Activated T-cell treated with anti-CD3 and anti-CD28 coated beads for 1 hour (primary cell): ENCODE measurements at places on chromosomes 6 and 20.

- no peak for DNase-seq
Measured at GRCh38 chr6:27494987-27495385, 22.1 kb upstream of the ZNF184 start.

GRCh38 chr6:119171088-119171841 is 92.8 kb upstream of the FAM184A start:
- no peak for DNase-seq

DNA sequence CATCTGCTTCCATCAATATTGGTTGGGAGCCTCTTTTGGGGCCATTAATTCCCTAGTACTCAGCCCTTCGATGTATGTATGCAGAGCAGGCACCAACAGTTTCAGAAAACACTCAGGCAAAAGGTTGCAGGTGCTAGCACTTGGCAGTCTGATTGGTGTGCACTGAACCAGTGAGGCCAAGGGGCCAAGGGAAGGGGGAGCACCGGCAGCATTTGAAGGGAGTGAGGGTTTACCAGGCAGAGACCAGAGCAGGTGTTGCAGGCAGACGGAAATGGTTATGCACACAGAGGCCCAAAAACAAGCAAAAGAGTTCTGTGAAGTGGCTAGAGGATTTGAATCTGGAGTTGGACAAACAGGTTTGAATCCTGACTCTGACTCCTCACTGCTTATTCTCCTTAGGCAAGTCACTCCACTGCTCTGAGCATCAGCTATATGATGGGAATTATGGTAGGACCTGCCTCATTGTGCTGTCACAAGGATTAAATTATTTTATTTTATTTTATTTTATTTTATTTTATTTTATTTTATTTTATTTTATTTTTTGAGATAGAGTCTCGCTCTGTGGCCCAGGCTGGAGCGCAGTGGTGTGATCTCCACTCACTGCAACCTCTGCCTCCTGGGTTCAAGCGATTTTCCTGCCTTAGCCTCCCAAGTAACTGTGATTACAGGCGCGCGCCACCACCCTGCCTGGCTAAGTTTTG is 58.1 kb upstream of the SHLD1 start:
- no peak for DNase-seq

GRCh38 chr6:108983151-108983550 is 111.5 kb downstream of the SESN1 start:
- DNase-seq = no peak

DNA sequence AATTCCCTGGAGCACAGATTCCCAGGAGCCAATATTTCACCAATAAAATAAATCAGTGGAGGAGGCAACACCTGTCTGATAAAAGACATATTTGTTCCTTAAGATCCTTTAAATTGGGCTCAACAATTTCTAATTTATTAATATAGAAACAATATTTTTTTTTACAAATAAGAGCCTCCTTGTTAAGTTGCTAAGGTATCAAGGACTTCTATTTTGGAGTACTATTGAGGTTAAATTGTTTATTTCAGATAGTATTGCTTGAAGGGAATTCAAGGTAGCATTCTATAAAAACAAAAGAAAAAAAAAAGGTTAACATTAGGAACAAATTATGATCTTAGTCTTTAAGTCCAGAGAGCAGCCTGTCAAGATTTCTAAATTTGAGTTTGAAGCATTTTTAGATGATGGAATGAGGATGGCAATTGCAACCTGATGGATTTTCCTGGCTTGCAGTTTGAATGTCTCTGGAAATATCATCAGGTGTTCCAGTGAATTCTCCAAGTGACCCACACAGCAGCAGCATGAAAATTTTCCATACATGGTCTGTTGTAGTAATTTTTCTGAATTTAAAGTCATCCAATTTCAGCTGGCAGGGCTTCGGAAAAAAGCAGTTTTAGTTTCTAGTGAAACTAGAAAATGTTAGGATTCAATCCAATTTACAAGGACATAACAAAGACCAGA is 19.3 kb upstream of the NCR2 start:
- no peak for DNase-seq

GRCh38 chr6:45688180-45688579 is 310.4 kb upstream of the SUPT3H start:
- DNase-seq = no peak

DNA sequence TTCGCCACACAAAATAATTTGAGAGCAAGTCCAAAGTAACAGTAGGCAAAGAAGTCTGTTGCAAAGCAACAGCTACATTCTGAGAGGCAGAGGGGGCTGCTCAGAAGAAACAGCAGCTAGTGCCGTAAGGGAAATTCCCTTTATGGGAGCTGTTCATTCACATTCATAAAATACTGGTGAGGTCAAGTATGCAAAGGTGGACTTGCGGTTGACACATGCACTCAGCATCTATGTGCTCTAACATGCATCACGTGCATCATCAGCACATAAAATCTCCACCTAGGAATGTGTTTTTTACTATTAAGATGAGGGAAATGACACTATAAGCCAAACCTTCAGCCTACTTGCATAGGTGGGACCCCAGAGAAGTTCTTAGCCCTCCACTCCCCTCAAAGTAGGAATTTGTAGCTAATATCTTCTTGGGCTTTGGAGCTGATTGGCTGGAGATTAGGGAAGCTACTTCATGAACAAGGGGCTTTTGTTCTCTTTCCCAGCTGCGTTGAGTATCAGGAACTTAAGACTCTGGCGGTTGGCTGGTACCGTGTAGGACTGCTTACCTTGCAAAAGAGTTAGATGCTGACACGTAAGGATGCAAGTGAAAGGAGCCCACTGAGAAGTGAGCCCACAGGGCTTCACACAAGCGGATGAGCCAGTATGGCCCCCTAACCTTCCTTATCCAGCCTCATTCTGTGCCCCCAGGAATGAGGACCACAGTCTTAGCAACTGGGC is 12.4 kb downstream of the CST3 start:
- no peak for DNase-seq

GRCh38 chr20:5827098-5827853 is 77.1 kb downstream of the SHLD1 start:
- DNase-seq = no peak

DNA sequence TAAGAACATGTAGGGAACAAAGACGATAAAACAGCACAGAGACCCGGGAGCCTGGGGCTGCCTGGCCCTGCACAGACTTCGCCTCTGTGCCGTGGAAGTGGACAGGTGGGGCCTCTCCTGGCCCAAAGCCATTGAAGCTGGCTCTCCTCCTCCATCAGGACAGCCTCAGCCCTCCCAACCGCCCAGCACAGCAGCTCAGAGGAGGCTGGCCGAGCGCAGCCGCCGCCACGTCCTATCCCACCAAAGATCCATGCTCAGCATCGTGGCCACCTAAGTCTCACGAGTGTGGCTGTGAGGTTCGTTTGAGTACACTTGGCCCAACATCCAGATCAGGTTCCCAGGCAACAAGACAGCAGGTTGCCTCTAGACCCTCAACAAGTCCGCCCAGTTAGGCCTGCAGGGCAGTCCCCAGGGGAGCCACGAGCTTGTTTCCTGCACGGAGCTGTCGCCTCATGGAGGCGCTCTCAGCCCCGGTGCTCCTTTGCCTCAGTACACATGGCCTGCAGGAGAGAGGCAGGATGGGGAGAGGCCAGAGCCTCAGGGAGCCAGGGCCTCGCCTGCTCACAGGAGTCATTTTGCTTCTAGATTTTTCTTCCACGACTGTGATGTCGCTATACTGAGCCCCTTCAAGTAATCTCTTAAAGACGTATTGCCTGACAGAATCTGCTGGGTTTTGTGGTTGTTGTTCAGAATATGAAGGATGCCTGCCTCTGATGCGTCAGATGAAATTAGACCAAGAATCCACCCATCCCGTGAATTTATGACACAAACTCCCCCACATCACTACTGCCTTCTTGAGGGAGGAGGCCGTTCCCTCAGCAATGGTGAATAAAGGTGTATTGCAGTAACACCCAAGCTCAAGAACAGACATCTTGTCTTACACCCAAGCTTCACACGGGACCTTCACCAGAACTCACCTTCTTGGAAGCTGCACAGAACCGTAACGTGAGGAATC is 102.7 kb downstream of the RNASET2 start:
- DNase-seq = no peak

DNA sequence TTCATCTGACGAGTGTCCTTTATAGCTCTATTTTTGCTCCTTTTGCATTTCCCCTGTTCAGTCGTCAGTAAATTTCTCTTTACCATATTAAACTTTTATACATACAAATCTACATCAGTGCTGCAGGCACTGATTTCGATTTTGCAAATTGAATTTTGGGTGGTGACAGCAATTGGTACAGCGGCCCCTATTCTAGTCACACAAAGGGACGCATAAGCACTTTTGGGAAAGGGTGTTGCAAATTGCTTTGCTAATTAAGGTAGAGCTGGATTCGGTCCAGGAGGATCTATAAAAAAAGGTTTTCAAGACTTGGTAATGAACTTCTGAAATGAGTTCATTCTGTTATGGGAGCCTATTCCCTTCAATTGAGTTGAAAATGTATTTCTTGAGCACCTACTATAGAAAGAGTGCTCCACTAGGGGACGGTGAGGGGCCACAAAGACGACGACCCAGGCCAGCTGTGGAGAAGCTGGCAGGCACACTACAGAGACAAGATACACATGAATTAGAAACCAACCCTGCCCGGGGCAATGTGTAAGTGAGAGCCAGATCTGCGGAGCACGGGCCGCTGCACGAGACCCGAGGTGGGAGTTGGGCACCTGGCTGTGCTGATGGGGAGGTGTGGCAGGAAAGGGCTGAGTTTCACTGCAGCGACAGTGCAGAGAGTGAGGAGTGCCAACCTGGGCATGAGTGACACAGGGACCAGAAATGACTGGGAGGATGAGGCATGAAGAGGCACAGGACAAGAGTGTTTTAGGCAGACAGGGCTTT is 5.4 kb downstream of the UQCC2 start:
- DNase-seq = no peak

DNA sequence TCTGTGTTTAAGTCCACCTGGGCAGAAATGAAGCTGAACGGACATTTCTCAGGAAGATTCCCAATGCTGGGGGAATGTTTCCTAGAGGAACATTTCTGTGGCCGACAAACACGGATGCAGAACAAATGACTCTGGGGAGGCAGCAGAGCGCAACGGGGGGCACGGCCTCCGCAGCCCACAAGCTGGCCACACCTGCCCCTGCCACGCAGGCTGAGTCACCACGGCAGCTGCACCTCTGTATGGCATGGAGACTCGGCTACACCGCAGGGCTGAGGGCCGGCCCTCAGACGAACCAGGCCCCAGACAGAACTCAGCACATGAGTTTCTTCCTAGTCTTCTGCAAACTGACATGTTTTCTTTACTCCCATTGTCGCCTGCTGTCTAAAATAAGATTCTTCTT is 10.0 kb upstream of the PRR18 start:
- DNase-seq = no peak

DNA sequence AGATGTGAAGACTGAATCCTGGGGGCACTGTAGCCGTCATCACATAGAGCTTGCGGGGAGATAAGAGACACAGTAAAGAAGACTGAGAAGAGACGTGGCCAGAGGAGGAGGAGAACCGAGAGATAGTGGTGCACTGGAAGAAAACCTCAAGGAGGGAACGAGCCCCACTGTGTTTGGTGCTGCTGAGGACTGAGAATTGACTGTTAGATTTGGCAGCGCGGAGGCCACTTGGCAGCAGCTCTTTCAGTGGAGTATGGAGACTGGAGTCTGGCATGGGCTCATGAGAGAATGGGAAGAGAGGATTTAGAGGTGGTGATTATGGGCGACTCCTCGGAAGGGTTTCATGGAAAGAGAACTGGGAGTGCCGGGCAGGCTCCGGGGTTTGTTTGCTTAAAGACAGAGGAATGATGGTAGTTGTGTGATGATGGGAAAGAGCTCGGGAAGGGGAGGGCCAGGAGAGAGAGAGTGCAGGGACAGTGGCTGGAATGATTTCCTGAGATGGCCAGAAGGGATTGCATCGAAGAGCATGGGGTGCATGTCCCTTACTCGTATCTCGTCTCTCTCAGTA is 18.0 kb downstream of the CDYL start:
- no peak for DNase-seq

GRCh38 chr20:23528867-23529431 is 38.0 kb downstream of the CST8 start:
- no peak for DNase-seq

DNA sequence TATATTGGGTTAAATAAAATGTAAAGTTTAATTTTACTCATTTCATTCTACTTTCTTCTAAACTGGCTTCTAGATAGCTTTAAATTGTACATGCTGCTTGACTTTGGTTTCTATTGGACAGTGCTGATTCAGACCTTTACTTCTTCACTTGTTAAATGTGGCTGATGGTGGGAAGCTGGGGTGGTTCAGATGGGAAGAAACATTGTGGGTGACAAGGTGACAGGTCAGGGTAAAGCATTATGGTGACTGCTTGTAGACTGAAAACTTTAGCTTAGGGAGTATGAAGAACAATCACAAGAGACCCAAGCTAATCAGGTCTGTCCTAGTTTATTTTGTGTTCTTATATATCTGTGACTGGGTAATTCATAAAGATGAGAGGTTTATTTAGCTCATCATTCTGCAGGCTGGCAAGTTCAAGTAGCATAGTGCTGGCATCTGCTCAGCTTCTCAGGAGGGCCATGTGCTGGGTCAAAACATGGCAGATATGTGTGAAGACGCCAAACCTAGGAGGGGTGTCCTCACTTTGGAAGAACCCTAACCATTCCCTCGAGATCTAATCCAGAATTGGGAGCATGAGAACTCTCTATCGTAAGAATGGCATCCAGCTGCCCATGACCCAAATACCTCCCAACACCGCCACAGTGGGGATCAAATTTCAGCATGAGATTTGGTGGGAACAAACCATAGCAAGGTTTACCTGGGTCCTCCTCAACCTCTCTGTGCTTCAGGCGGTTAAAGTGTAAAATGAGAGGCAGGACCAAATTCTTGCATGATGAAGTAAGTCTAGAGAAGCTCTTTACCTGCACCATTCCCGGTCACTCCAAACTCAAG is 102.8 kb downstream of the FYN start:
- no peak for DNase-seq

- DNase-seq = no peak
Measured at GRCh38 chr6:116452531-116452930, 8.6 kb upstream of the CALHM6 start.

- DNase-seq = no peak
Measured at GRCh38 chr6:32416036-32416435, 9.1 kb upstream of the BTNL2 start.

- DNase-seq = peak; percentile 43
Measured at GRCh38 chr20:37081717-37082289, 14.0 kb downstream of the RBL1 start.

- DNase-seq = no peak
Measured at GRCh38 chr6:140711019-140711613, 1336.7 kb upstream of the CITED2 start.

- DNase-seq = no peak
Measured at GRCh38 chr20:43188861-43189553, 699 bp downstream of the PTPRT start.

GRCh38 chr20:50368813-50369224 is 141.4 kb upstream of the PTPN1 start:
- DNase-seq = no peak

GRCh38 chr6:52230685-52231084 is 13.6 kb downstream of the IL17F start:
- no peak for DNase-seq

GRCh38 chr6:29530671-29531310 is 28.7 kb downstream of the UBD start:
- no peak for DNase-seq
